ENCODE measurements at places on chromosomes 12 and 14.

- DNase-seq, result no peak
Observed at GRCh38 chr12:26869908-26870459, 37.0 kb upstream of the ITPR2 start.

DNA sequence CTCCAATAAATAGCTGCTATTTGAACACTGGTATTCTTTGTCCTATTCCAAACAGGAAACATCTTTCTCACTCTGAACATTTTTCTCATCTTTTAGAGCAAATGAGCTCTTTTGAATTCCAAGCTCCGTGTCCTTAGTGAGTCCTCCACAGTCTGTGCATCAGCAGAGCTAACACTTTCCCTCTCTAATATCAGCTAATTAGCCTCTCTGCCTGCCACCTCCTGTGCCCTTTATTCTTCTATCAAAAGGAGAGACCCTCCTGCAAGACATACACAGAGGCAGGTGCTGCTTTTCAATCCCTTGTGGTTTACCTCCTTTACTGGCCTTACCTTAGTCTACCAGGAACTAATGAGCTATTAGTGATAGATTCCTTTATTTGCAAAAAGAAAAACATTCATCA lies 178.5 kb downstream of the SLC35F4 start:
- no peak for DNase-seq

GRCh38 chr12:29796823-29797263 lies 13.1 kb upstream of the TMTC1 start:
- DNase-seq, result peak; percentile 82

DNA sequence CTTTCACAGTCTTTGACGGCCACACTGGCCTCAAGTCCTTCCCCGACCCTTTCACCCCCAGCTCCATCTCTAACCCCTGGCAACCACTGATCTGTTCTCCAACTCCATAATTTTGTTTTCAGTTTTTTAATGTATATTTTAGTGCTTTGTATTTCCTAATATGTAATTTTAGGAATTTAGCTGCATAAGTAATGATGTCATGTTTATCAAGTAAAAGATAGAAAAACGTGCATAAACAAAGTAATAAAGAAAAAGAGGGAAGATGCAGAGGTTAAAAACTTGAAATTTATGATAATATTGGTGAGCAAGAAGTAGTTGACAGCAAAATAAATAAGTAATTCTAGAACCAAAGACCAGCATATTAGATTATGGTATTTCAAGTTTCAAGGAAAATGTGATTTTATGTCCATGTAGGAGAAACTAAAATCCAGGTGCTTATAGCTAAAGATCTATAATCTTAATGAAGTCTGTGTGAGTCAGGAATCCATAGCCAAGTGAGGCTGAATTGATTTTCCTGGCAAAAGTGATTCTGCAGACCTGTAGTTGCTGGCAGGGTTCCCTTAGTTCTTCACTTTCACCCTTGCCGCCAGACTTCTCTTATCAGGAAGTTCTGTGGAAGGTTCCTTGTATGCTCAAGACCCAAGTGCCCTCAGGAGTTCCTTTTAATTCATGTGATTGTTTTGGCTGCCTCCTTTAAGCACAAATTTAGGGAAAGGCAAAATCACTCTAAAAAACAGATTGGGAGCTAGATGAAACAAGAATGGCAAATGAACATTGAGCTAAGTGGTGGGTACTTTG lies 24.4 kb downstream of the FBXW8 start:
- no peak for DNase-seq

GRCh38 chr12:44774815-44775411 lies 101.2 kb downstream of the NELL2 start:
- no peak for DNase-seq

GRCh38 chr12:118430516-118430915 lies 54.2 kb downstream of the SUDS3 start:
- no peak for DNase-seq

DNA sequence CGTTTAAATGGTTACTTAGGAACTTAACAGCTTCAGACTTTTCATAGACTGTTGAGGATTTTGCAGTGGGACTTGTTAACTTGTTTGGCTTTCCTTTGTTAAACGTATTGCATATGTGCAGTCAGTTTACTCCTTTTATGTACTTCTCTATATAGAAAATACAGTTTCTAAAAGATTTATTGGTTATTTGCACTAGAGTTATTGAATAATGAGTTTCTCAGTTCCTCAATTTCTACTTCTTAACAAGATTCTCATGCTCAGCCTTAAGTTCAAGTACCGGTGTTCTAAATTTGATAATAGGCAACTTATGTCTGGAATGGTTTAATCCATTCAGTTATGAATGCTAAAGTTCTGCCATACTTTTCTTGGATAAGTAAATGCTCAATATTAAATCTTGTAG lies 919 bp downstream of the PSMA3 start:
- DNase-seq, result peak; percentile 27

DNA sequence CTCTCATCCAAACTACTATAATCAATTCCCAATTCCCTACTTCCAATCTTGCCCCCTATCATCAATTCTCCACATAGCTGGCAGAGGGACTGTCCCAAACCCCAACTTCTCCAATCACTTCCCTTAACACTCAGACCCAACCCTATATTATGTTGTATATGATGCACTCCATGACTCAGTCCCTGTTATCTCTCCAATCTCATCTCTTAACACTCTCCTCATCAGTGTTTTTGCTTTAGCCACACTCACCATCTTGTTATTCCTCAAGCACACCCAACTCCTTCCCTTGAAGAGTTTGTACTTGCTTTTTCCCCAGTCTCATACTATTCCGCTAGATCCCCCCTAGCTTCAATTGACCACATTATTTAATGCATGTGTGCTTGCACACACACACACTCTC lies 4.9 kb downstream of the RHOJ start:
- DNase-seq, result no peak

- DNase-seq, result no peak
Observed at GRCh38 chr12:53222170-53222721, 9.8 kb downstream of the RARG start.

DNA sequence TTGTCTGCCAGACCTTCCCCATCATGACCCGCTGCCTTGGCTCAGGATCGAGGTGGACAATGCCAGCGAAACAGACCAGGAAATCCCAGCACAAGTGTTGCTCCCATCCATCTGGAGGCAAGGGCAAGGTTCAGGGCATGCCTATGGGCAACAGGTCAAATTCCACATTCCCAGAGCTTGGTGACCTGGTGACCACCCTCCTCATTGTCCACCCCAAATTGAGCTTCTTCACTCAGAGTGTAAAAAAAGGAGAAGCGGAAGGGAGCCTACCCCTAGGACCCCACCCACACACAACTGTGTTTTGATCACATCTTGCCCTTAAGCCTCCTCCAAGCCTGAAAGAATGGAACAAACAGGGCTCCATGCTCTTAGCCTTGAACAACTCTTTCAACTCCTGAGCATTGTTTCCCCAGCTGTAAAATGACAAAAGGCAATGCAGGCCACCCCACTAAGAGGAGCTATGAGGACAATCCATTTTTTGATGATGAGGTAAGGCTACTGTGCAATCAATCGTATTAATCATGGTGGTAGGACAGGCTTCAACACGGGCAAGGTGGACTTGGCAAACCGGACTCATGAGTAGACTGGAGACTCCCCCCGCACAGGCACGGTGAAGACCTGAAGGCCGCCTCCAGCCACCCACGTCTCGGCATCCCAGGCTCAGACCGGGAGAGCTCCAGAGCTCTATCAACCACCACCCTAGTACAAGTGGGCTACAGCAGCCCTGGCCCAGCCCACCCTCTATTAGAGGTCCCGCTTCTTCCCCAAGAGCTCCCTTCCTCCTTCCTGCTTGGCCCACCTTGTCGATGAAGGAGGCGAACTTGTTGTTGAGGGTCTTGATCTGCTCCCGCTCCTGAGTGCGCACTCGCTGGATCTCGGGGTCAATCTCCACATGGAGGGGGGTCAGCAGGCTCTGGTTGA lies 866 bp downstream of the KRT79 start:
- no peak for DNase-seq

DNA sequence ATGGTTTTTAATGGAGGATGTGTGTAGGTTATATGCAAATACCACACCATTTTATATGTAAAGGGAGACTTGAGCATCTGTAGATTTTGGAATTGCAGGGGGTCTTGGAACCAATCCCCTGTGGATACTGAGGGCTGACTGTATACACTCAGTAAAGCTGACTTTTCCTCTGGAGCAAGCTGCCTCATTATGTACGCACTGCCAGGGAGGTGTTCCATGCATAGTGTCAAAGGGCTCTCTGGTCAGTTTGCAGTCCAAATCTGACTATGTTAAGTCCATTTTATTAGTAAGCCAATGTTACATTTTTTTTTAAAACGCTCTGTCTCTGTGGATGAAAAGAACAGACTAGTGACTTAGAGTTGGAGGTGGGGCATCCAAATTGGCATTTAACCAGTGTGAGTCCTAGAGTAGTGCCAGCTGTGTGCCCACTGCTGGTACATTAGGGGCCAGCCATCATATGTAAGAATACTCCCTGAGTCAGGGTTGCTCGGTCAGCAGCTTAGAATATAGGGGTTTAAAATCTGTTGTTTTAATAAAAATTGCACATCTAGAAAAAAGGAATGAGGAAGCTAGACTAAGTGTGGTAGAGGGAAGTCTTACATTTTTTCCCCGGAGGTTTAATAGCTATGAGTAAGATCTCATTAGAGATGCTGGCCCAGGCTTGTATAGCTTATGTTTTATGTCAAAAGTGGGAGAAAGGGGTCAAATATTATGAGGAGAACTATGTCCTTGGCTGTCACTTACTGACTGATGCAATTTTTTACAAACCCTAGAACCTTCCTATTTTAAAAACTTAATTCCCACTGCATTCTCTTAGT lies 87.0 kb downstream of the TESC start:
- DNase-seq, result no peak

GRCh38 chr12:67546746-67547145 lies 101.8 kb upstream of the DYRK2 start:
- DNase-seq, result no peak

GRCh38 chr12:6612247-6612646 lies 5.1 kb upstream of the CHD4 start:
- DNase-seq, result no peak

DNA sequence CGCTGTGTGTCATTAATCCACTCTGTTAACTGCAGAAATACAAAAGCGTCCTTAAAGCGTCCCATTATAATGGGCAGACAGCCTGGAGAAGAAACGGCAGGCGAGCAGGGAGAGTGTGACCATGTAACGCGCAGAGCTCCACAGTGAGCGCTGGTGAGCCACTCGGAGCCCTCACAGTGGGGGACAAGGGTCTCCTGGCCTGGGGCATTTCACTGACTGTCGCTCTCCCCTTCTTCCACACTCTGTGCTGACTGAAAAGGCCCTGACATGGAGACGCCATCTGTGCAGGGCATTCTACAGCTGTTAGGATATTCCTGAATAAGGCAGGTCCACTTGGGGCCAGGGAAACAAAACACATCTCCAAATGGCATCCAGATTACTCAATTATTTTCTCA lies 24.2 kb downstream of the CCDC92 start:
- DNase-seq, result no peak

- DNase-seq, result no peak
Observed at GRCh38 chr12:68303850-68304249, 28.3 kb downstream of the MDM1 start.
